ENCODE measurements at places on chromosomes 5 and 9. TPM values are rescaled to one million over a fixed set of nuclear protein-coding genes. Genes with fewer than 3 reads are reported as not detected.

Gene LCN10
- 3.9 TPM for polyA plus RNA-seq

Gene IL7R
- 0.34 TPM for polyA plus RNA-seq

DNA sequence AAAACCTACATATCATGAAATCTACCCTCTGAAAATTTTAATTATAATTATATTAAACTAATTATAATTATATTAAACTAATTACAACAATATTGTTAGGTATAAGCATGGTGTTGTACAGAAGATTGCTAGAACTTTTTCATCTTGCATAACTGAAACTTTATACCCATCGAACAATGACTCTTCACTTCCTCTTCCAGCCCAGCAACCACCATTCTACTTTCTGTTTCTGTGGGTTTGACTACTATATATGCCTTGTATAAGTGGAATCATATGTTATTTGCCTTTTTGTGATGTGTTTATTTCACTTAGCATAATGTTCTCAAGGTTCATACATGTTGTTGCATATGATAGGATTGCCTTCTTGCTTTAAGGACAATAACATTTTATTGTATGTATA, 274.2 kb upstream of the CCNH start:
- DNase-seq = no peak

- DNase-seq = no peak
Measured at GRCh38 chr5:154863291-154864080, 5.1 kb downstream of the CNOT8 start.

DNA sequence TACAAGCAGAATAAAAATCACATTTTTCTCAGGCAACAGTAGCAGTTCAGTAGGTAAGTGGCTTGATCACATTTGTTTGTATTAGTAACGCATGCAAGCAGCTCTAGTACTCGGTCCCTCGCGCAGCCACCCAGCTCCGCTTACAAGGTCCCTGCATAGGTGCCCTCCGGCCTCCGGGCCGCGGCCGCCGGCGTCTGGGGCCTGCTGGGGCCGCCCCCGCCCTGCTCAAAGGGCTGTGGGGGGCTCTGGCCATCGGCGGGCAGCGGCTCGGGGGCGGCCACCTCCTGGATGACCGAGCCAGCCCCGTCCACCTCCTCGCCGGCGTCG, 50.2 kb upstream of the UBAC1 start:
- no peak for DNase-seq

All from kidney (tissue), 22 donors.